ENCODE measurements at places on chromosomes 1 and 21.

GRCh38 chr1:147721716-147722115, 38.7 kb downstream of the GJA5 start:
- DNase-seq = no peak

DNA sequence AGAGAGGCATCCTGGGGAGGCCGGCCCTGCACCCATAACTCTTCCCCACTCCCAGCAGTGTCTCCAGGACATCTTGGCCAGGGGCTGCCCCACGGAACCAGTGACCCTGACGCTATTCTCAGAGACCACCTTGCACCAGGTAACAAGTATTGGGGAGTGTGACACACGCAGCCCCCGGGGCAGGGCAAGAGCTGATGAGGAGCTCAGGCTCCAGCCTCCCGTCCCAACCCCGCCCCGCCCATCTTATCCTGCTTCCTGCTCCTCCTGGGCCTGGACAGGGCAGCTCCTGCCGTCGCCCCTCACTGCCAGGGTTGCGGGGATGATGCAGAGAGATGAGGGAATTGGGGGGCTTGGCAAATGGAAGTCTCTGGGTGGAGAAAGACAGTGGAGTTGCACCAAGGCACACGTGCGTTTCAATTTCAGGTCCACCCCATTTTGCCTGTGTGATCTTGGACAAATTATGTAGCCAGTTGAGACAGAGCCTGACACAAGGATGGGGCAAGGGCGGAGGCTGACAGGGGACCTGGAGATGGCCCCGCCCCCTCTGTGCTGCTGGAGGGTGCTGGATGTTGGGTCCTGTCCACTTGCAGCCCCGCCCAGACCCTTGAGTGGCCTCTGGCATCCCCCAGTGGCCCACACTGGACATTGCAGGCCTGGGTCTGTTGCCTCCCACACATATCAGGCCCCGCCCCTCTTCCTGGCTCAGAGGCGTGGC, 10.7 kb downstream of the CLCNKA start:
- peak; percentile 75 for DNase-seq

DNA sequence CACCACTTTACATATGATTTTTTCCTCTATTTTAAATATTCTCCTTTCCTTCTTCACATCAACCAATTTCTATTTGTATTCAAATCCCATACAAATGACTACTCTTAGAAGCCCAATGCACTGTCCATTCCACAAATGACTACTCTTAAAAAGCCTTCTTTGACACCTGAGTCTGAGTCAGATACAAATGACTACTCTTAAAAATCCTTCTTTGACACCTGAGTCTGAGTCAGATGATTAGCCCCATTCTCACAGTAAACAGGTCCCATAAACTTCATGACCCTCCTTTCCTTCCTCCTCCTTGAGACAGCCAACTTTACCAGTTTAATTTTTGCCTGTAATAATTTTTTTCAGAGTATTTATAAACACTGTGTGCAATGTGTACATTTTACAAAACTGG, 231.3 kb upstream of the USP25 start:
- no peak for DNase-seq

GRCh38 chr1:160342526-160342925, 524 bp downstream of the COPA start:
- no peak for DNase-seq

DNA sequence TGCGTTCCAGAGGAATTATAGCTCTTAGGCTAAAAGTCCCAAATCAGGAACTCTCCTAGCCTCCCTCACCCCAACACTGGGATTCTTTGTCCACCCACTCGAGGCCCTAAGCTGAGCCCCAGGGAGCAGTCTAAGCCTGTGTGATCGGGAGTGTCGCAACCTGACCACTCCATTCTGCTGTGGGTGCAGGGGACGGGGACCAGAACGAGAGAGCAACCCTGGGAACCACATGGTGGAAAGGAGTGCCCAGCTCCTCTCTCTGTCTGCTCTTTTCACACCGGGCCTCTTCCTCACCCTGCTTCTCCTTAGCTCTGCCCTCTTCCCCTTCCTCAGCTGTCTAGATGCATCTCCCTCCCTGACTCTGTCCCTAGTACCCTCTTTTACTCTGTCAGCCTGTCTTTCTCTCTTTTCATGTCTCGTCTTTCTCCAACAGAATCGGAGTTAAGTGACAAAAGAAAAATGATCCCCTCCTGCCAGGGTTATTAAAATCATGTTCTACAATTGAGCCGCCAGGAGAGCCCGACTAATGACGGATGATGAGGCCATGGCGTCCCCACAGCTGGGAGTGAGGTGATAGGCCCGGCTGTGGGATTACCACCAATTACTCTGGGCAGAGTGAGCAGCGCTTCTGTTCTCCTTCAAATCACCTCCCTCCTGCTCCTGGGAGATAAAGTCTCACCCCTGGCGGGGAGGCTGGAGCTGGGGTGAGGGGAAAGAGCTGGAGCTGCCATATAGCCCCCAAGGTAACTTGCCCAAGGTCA, 34.5 kb upstream of the CSF3R start:
- peak; percentile 82 for DNase-seq

DNA sequence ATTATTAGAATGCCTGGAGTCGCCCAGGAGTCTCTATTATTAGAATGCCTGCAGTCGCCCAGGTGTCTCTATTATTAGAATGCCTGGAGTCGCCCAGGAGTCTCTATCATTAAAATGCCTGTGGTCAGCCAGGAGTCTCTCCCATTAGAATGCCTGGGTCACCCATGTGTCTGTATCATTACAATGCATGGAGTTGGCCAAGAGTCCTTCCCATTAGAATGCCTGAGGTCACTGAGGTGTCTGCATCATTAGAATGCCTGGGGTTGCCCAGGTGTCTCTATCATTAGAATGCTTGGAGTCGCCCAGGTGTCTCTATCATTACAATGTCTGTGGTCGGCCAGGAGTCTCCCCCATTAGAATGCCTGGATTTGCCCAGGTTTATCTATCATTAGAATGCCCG, 66.9 kb downstream of the RNF187 start:
- no peak for DNase-seq

All from NCI-H524 (cell line).